ENCODE measurements at places on chromosomes 16 and 17.

GRCh38 chr16:22192261-22193062 is 13.6 kb upstream of the EEF2K start:
- H3K4me1 ChIP-seq = no peaks in the 10 kb centered on the region
- no peak overlapping the region for H3K27ac ChIP-seq
- no peaks in the 10 kb centered on the region for H3K36me3 ChIP-seq
- no peak for DNase-seq

- no peaks in the 10 kb centered on the region for H3K36me3 ChIP-seq
- no peak overlapping the region for H3K4me3 ChIP-seq
These were observed 6.0 kb upstream of the CCL3 start for GRCh38 chr17:36095992-36096391.

- peaks cover 7% of the 10 kb centered on the region for H3K27me3 ChIP-seq
- H3K27ac ChIP-seq = peak within 1 kb of the TSS; percentile 92
- H3K36me3 ChIP-seq = peaks cover 21% of the 10 kb centered on the region
These were observed at the start of gene LIMD2 for GRCh38 chr17:63699638-63700527. TSS of gene LIMD2 (minus strand) at chr17:63700125. CDS start at chr17:63699298, 827 bp downstream.

DNA sequence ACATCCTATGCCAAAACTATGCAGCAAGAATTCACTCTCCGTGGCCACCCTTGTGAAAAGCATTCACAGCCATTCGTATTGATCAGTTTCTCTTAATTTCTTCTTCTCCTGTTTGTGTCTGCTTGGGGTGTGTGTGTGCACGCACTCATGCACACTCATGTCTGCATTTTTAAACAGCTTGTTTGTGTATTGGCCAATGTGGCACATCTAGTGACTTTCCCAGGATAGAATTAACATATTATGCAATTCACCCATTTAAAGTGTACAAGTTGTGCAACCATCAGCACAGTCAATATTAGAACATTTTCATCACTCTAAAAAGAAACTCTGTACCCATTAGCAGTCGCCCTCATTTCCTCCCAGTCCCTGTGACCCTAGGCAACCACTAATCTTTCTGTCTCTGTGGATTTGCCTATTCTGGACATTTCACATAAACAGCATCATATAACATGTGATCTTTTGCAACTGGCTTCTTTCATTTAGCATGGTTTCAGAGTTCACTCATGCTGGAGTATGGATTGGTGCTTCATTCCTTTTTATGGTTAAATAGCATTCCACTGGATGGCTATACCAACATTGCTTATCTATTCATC is 20.1 kb downstream of the IRX3 start:
- peaks cover 19% of the 10 kb centered on the region for H3K4me1 ChIP-seq
- DNase-seq = no peak
- H3K4me3 ChIP-seq = no peak overlapping the region

DNA sequence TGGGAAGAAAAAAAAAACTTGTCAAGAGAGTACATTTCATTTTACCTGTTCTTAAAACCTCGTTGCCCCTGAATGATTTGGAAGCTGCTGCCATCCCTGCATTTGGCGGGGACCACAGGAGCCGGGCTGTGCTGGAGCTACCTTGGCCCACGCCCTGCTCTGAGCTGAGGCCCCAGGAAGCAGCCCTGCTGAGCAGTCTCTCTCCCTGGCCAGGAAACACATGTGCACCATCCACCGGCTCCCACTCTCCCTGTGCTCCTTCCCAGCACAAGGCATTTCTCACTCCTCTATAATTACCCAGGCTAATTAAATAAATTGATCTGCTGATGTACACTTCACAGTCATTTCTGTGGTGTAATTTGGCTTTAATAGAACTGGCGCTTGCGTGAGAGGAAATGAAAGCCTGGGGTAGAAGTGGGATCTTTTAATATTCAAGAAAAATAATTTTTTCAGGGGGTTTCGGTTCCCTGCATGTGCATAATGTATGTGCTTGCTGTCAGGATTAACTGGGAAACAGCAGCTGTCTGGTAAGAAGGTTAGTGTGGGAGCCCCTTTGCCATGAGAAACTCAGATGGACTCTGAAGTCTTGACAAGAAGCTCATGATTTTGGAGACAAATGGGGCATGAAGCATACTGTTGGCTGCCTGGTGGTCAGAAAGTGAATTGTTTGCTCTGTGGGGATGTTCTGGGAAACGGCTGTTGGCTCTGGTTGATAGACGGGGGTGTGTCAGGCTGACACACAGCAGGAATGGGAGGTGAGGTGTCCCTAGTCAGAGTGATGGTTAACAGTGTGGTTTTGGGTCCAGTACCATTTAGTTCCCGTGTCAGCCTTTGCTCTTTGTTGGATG is 252.3 kb upstream of the EEF2KMT start:
- no peaks in the 10 kb centered on the region for H3K4me1 ChIP-seq
- no peak overlapping the region for H3K27ac ChIP-seq
- H3K4me3 ChIP-seq = no peak overlapping the region
- no peaks in the 10 kb centered on the region for H3K27me3 ChIP-seq
- H3K36me3 ChIP-seq = no peaks in the 10 kb centered on the region
- no peak for DNase-seq

- peaks cover 10% of the 10 kb centered on the region for H3K4me1 ChIP-seq
- no peak for DNase-seq
- no peaks in the 10 kb centered on the region for H3K27me3 ChIP-seq
- H3K36me3 ChIP-seq = peaks cover 7% of the 10 kb centered on the region
- H3K4me3 ChIP-seq = no peak overlapping the region
- H3K27ac ChIP-seq = no peak overlapping the region
These were observed 21.4 kb downstream of the CCDC102A start for GRCh38 chr16:57514791-57515600.

GRCh38 chr16:87551487-87551886 is 50.8 kb upstream of the JPH3 start:
- H3K4me3 ChIP-seq = no peak overlapping the region
- DNase-seq = no peak
- H3K36me3 ChIP-seq = no peaks in the 10 kb centered on the region
- no peak overlapping the region for H3K27ac ChIP-seq
- H3K4me1 ChIP-seq = peaks cover 1% of the 10 kb centered on the region
- peaks cover 11% of the 10 kb centered on the region for H3K27me3 ChIP-seq

- H3K4me1 ChIP-seq = no peaks in the 10 kb centered on the region
- H3K27me3 ChIP-seq = no peaks in the 10 kb centered on the region
- no peaks in the 10 kb centered on the region for H3K36me3 ChIP-seq
- H3K4me3 ChIP-seq = peak overlapping the region; percentile 5
- DNase-seq = peak; percentile 74
These were observed 6.9 kb upstream of the ELAC2 start for GRCh38 chr17:13024526-13025257.

DNA sequence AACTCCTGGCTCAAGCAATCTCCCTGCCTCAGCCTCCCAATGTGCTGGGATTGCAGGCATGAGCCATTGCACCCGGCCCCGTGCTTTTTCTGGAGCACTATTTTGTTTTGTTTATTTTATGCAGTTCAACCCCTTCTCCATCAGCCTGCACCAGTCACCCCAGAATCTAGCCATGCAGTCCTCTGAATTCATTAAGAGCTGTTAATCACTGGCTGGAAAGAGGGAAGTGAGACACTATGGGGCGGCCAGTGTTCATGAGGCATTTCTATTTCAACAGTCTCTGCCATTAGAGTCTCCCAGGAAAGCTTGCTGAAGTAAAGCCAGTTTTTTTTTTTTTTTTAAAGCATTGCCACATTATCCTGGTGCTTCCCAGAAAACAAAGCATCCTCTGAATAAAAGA is 1.7 kb downstream of the VWA3A start:
- no peak for DNase-seq
- no peak overlapping the region for H3K27ac ChIP-seq
- no peaks in the 10 kb centered on the region for H3K36me3 ChIP-seq

DNA sequence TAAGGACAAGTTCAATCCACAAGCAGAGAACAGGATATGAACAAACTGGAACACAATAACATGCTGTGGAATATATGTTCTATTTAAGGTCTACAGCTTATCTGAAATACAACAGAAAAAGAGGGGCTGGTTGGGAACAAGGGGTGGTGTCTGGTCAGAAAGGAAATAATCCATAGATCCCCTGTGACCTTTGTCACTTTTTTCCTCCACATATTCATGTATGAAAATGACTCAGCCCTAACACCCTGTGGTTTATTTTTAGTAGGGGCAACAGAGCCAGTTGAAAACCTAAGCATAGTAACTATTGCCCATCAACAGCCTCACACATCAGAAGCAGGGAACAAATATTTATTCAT is 12.3 kb upstream of the SPAG9 start:
- H3K4me3 ChIP-seq = no peak overlapping the region
- no peaks in the 10 kb centered on the region for H3K27me3 ChIP-seq
- no peaks in the 10 kb centered on the region for H3K36me3 ChIP-seq
- no peak for DNase-seq

GRCh38 chr17:14165616-14166015 is 71.0 kb downstream of the CDRT15 start:
- H3K27ac ChIP-seq = no peak overlapping the region
- no peaks in the 10 kb centered on the region for H3K27me3 ChIP-seq
- no peak overlapping the region for H3K4me3 ChIP-seq
- no peaks in the 10 kb centered on the region for H3K4me1 ChIP-seq

- no peak for DNase-seq
- no peaks in the 10 kb centered on the region for H3K27me3 ChIP-seq
- H3K27ac ChIP-seq = no peak overlapping the region
These were observed 11.4 kb downstream of the SLC5A10 start for GRCh38 chr17:18963126-18964017.

DNA sequence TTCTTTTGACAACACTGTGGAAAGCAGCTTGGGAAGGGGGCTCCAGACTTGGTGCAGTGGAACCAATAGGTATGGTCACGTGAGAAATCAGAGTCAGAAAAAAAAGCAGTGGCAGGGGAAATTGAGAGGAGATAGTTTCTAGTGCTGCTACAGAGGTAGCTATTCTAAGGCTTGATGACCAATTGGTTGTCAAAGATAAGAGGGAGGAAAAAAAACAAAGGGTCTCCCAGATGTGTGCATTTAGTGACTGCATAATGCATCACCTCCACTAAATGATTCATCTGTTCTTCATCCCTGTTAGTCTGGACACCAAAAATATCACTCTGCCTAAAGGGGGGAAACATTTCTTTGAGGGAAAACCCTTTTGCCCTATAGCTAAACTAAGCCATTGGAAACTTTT is 56.5 kb downstream of the PIGL start:
- DNase-seq = no peak
- no peak overlapping the region for H3K4me3 ChIP-seq
- H3K27ac ChIP-seq = no peak overlapping the region

- no peak overlapping the region for H3K27ac ChIP-seq
- H3K4me1 ChIP-seq = peaks cover 32% of the 10 kb centered on the region
- peaks cover 5% of the 10 kb centered on the region for H3K36me3 ChIP-seq
- no peaks in the 10 kb centered on the region for H3K27me3 ChIP-seq
- H3K4me3 ChIP-seq = peak overlapping the region; percentile 67
These were observed 2.2 kb upstream of the CHD3 start for GRCh38 chr17:7886227-7887037.

Measured in neuronal stem cell (in vitro differentiated cells).